Activated T-cell treated with anti-CD3 and anti-CD28 coated beads, Interleukin-2, amount 50 U/mL, for 24 hours (primary cell): ENCODE measurements at places on chromosomes 5 and 9.
A peak's percentile ranks its signal among the peaks of the same experiment; 100 is the strongest.

GRCh38 chr5:16057277-16057676, 122.3 kb downstream of the MARCHF11 start:
- H3K27me3 ChIP-seq: no peaks in the 10 kb centered on the region
- no peaks in the 10 kb centered on the region for H3K4me1 ChIP-seq
- H3K27ac ChIP-seq: no peak overlapping the region
- no peak for DNase-seq

GRCh38 chr9:4665357-4665756, 923 bp downstream of the SPATA6L start:
- H3K4me3 ChIP-seq: peak overlapping the region; percentile 76
- DNase-seq: no peak
- peaks cover 77% of the 10 kb centered on the region for H3K4me1 ChIP-seq
- no peaks in the 10 kb centered on the region for H3K27me3 ChIP-seq

GRCh38 chr5:73942783-73943182, 316.8 kb downstream of the ARHGEF28 start:
- no peaks in the 10 kb centered on the region for H3K4me1 ChIP-seq
- no peak for DNase-seq
- H3K27ac ChIP-seq: no peak overlapping the region

- peaks cover 8% of the 10 kb centered on the region for H3K4me1 ChIP-seq
- H3K36me3 ChIP-seq: no peaks in the 10 kb centered on the region
- no peak for DNase-seq
- no peak overlapping the region for H3K4me3 ChIP-seq
- H3K27me3 ChIP-seq: peaks cover 28% of the 10 kb centered on the region
- H3K27ac ChIP-seq: no peak overlapping the region
These were observed 93.3 kb downstream of the TLE1 start for GRCh38 chr9:81595887-81596543.

DNA sequence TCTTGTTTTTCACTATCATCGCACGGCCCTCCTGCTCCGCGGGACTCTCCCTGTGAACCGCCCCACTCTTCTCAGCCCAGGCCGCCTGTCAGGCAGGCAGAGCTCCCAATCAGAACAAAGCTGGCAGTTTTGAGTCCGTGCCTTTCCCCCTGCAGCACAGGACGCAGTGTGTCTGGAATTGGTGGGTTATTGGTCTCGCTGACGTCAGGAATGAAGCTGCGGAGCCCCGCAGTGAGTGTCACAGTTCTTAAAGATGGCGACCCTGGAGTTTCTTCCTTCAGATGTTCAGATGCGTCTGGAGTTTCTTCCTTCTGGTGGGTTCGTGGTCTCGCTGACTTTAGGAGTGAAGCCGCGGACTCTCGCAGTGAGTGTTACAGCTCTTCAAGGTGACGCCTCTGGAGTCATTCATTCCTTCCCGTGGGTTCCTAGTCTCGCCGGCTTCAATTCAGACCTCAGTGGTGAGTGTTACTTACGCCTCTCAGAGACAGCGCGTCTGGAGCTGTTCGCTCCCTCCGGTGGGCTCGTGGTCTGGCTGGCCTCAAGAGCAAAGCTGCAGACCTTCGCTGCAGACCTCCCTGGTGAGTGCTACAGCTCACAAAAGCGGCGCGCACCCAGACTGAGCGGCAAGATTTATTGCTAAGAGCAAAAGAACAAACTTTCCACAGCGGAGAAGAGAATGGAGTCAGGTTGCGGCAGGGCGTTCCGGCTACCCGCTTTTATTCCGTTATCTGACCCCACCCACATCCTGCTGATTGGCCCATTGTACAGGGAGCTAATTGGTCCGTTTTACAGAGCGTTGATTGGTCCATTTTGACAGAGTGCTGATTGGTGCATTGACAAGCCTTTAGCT, 7.4 kb downstream of the ZDHHC11B start:
- H3K4me1 ChIP-seq: no peaks in the 10 kb centered on the region
- no peaks in the 10 kb centered on the region for H3K27me3 ChIP-seq
- H3K27ac ChIP-seq: no peak overlapping the region

GRCh38 chr9:98086461-98086860, 29.9 kb downstream of the NANS start:
- H3K4me1 ChIP-seq: peaks cover 43% of the 10 kb centered on the region
- peaks cover 83% of the 10 kb centered on the region for H3K36me3 ChIP-seq
- DNase-seq: no peak
- H3K4me3 ChIP-seq: no peak overlapping the region
- H3K27ac ChIP-seq: peak overlapping the region; percentile 71

DNA sequence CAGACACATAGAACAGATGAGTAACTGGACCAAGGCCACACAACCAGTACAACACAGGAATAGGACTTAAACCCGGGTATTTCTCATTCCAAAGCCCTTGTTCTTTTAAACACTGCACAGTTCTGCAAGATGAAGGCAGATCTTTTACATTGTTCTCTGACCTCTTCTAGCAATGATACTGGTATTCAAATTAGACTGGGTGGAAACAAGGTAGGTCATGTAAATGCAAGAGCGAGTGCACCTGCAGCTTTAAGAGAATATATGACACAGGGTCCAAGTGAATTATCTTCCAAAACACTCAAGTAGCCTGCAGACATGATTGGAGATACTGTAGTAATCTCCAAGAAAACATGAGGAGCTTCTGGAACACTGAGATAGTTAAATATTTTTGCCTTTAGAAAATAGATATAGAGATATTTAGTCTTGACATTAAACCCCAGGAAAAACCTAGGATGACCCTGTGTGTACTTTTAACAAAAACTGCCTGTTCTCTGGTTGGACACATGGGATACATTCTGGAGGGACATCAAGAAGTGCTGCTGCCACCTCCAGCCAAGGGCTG, 130.6 kb upstream of the EPB41L4A start:
- H3K4me3 ChIP-seq: no peak overlapping the region
- H3K4me1 ChIP-seq: no peaks in the 10 kb centered on the region
- no peaks in the 10 kb centered on the region for H3K36me3 ChIP-seq
- DNase-seq: no peak
- no peak overlapping the region for H3K27ac ChIP-seq
- H3K27me3 ChIP-seq: no peaks in the 10 kb centered on the region

- DNase-seq: no peak
- H3K27me3 ChIP-seq: no peaks in the 10 kb centered on the region
- peaks cover 19% of the 10 kb centered on the region for H3K4me1 ChIP-seq
- H3K36me3 ChIP-seq: peaks cover 69% of the 10 kb centered on the region
- no peak overlapping the region for H3K27ac ChIP-seq
These were observed 88.0 kb downstream of the NLN start for GRCh38 chr5:65809817-65810531.

- no peak for DNase-seq
- no peaks in the 10 kb centered on the region for H3K36me3 ChIP-seq
- H3K4me3 ChIP-seq: no peak overlapping the region
These were observed 145.7 kb downstream of the EBF1 start for GRCh38 chr5:158953929-158954534.

DNA sequence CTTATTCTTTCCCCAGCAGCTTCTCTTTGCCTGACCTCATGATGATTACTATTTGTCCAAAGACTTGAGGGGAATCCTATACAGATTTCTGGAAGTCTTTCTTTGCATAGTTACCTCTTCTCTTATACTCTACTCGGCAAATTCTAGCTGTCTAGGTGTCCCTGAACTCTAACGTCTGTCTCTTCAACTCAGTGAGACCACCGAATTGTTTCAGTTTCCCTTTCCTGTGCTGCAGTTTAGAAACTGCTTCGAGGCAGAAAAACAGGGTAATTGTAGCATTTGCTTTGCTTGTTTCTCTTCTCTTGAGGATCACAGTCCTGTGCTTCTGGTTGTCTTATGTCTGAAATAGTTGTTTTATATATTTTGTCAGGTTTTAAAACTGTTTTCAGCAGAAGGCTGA, 14.8 kb downstream of the LVRN start:
- no peaks in the 10 kb centered on the region for H3K36me3 ChIP-seq
- no peak overlapping the region for H3K27ac ChIP-seq
- peaks cover 61% of the 10 kb centered on the region for H3K27me3 ChIP-seq
- peaks cover 3% of the 10 kb centered on the region for H3K4me1 ChIP-seq
- no peak for DNase-seq

- no peak for DNase-seq
- no peaks in the 10 kb centered on the region for H3K27me3 ChIP-seq
- no peak overlapping the region for H3K27ac ChIP-seq
- H3K36me3 ChIP-seq: peaks cover 89% of the 10 kb centered on the region
- no peaks in the 10 kb centered on the region for H3K4me1 ChIP-seq
These were observed 31.1 kb downstream of the ZNF484 start for GRCh38 chr9:92846662-92847145.

- H3K4me3 ChIP-seq: no peak overlapping the region
- H3K27me3 ChIP-seq: no peaks in the 10 kb centered on the region
- H3K36me3 ChIP-seq: no peaks in the 10 kb centered on the region
- H3K27ac ChIP-seq: no peak overlapping the region
These were observed 913.9 kb downstream of the TLE4 start for GRCh38 chr9:80485420-80486250.
